ENCODE measurements at places on chromosomes 2 and 18.

- DNase-seq: no peak
Observed at GRCh38 chr2:144146076-144146475, 373.8 kb downstream of the ZEB2 start.

GRCh38 chr2:71613403-71613952 lies 160.1 kb downstream of the DYSF start:
- no peak for DNase-seq

- DNase-seq: no peak
Observed at GRCh38 chr2:143426296-143426695, 297.1 kb downstream of the ARHGAP15 start.

DNA sequence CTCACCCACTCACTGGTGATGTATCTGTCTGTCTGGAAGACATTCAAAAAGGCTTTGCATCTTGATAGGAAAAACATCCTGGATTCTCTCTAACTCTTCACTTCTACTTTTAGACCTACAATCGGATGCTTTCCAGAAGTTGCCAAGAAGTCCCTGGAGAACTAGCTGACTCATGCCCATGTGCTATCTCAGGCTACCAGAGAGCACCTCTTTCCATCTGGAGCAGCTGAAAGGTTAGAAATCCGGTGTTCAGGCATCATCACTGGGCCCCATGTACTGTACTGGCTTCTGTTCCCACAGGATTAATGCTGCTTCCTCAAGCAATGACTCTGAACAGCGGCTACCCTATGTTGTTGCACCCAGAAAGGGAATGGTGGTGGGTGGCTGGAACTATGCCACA lies 259.0 kb downstream of the NBAS start:
- no peak for DNase-seq

DNA sequence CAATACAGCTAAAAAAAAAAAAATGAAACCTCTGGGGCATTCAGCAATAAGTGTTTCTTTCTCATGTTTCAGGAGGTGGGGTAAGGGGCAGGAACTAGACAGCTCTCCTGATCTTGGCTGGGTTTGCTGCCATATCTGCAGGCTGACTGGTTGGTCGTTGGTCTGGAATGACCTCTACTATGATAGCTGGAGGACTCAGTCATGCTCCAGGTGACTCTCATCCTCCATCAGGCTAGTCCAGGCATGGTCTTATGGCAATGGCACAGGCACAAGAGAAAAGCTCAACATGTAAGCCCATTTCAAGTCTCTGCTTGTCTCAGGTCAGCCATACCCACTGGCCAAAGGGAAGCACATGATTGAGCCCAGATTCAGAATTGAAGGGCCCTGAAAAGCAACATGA lies 9.5 kb upstream of the SLC1A4 start:
- no peak for DNase-seq

DNA sequence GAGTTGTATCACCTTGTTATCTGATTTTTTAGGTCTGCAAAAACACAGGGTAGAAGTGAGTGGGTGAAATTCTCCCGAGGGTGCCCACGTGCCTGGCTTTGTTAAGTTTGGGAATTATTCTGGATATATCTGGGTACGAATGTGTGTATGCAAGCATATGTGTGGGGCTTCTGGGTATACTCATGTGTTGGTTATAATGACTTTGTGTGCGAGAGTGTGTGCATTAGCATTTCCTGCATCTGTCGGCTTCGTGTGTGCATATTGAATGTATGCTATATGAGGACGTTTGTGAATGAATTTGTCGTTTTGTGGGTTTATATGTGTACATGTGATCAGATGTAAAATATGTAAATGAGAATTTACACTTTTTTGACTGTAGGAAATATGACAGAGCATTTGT lies 13.8 kb upstream of the DNAJC27 start:
- no peak for DNase-seq

- DNase-seq: no peak
Observed at GRCh38 chr18:44981121-44981520, 300.4 kb downstream of the SETBP1 start.

- no peak for DNase-seq
Observed at GRCh38 chr18:9494778-9495331, 19.5 kb downstream of the RALBP1 start.

DNA sequence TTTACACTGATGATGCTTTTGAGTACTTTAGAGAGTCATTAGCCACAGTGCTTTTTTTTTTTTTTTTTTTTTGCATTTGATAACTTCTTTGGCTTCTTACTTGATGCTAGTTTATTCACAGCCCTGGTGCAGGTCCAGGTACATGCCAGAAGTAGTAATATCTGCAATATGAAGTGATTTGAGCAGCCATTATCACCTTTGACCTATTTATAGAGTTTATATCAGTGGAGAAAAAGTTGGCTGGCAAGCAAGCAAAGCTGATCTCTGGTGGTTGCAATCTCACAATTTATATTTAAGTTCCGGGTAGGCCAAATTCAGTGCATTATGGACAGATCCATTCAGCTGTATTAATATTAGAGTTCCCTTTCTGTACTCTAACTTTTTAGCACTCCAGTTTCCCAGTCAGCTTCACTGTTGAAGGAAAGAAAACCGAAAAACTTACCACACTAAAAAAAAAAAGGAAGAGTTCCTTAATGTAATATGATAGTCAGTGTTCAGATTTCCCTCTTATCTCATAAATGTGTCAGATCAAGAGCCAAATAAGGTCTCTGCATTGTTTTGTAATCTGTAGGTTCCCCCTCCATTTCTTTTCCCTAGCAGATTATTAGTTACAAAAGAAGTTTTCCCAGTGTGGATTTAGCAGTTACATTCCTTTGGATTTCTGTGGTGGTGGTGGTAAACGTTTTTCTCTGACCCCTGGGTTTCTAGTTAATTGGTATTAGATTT lies 78.6 kb downstream of the HAUS1 start:
- no peak for DNase-seq

GRCh38 chr2:56515399-56515798 lies 331.6 kb downstream of the CCDC85A start:
- no peak for DNase-seq

DNA sequence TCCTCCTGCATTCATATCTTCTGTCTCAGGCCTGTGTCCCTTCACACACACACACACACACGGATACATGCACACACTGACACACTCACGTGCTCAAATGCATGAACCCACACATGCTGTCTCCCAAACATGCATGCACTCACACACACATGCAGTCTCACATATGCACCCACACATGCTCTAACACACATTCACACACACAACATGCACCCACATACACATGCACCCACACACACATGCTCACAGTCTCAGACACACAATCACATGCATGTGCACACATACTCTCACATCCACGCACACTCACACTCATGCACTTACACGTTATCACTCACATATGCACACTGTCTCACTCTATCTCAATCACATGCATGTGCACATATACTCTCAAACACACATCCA lies 1.9 kb upstream of the CD226 start:
- no peak for DNase-seq

DNA sequence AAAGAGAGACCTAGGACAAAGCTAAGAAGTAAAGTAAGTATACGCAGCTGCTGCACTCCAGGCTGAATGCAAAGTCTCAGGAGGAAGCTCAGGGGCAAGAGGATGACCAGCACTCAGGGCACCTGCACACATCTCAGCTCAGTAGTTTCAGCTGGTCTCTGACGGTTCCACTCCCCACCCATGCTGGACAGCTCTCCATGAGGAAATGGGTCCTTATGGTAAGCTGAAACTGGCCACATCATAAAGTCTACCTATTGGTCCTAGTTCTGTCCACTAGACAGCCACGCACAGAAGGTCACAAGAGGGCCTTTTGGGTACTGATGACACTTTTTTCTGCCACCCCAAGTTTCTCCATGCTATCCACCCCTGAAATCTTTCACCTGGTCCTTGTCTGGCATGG lies 215.3 kb downstream of the TTC32 start:
- no peak for DNase-seq

DNA sequence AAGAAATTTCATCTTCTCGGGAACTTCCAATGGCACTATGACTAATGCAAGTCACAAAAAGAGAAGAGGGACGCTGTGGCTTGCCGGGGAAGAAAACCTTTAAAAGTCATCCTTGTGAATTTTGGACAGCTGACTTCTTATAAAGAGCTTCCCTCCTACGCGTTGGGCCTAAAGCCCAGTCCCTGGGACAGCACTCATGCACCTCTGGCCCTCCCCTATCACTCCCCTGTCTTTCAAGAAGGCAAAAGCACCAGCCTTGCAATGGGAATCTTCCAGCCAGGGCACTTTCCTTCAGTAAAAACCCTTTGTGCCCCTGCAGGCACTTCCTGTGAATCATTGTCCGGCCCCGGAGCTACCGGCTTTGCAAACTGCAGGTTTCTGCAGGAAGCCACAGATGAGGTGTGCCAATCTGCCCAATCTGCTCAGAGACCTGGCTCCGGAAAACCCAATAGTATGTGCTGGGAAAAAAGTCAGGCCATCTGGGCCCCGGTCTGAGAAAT lies 7.1 kb downstream of the MREG start:
- DNase-seq: no peak

- DNase-seq: no peak
Observed at GRCh38 chr18:49226243-49227000, 234.0 kb downstream of the DYM start.

DNA sequence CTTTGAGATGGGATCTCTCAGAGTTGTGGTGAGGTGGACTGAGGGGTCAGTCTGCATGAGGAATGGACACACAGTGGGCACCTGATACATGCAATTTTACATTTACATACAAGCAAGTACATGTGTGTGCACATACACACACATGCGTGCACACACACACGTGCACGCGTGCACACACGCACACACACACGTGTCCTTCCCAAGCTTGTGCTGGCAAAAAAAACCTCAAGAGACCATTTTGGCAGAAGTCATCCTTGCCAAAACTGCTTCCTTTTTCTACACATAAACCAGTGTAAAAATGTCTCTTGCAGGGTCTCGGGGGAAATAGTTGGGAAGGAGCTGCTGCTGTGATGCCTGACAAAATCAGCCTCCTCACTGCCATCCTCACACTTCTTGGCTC lies 279.5 kb upstream of the POU3F3 start:
- DNase-seq: no peak

- DNase-seq: no peak
Observed at GRCh38 chr2:63596401-63596883, 7.7 kb downstream of the MDH1 start.
